Left lobe of liver (tissue), 2 donors: ENCODE measurements at places on chromosomes 3 and 15. TPM values are rescaled to one million over a fixed set of nuclear protein-coding genes. Genes with fewer than 3 reads are reported as not detected.

KLHL24 gene
- 32.4 TPM for total RNA-seq

SOX14 gene
- not detected for total RNA-seq

IRAK2 gene
- total RNA-seq: 4.5 TPM

SKOR1 gene
- total RNA-seq: 0.13 TPM
